ENCODE measurements at places on chromosomes 7 and 10.

- no peak for DNase-seq
These were observed 108.0 kb upstream of the LSM8 start for GRCh38 chr7:118075936-118076335.

GRCh38 chr7:24172856-24173255 lies 111.1 kb upstream of the NPY start:
- no peak for DNase-seq

- peak; percentile 79 for DNase-seq
These were observed 982 bp downstream of the SFXN3 start for GRCh38 chr10:101031796-101032636.

- DNase-seq = no peak
These were observed 102.9 kb downstream of the TAX1BP1 start for GRCh38 chr7:27842851-27843250.

DNA sequence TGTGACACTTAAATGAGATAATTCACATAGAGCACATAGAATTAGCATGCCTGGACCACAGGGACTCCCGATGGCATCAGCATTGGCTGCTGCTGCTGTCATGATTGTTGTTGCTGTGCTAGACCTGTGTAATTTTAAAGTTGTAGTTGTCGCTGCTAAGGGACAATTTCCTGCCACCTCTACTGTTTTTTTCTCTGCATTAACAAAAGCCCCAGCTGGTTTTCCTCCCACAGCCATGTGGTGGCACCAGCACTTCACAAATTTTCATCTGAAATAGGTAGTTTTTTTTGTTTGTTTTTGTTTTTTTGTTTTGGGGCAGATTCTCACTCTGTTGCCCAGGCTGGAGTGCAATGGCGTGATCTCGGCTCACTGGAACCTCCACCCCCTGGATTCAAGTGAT lies 25.4 kb upstream of the PRXL2A start:
- DNase-seq = peak; percentile 34

- DNase-seq = peak; percentile 90
These were observed at the start of gene ZYX for GRCh38 chr7:143380646-143381426. Gene ZYX, plus strand, starts transcription at chr7:143381345. Its CDS starts 227 bp downstream, at chr7:143381572.

- DNase-seq = no peak
These were observed 12.3 kb downstream of the ELN start for GRCh38 chr7:74040101-74040790.

DNA sequence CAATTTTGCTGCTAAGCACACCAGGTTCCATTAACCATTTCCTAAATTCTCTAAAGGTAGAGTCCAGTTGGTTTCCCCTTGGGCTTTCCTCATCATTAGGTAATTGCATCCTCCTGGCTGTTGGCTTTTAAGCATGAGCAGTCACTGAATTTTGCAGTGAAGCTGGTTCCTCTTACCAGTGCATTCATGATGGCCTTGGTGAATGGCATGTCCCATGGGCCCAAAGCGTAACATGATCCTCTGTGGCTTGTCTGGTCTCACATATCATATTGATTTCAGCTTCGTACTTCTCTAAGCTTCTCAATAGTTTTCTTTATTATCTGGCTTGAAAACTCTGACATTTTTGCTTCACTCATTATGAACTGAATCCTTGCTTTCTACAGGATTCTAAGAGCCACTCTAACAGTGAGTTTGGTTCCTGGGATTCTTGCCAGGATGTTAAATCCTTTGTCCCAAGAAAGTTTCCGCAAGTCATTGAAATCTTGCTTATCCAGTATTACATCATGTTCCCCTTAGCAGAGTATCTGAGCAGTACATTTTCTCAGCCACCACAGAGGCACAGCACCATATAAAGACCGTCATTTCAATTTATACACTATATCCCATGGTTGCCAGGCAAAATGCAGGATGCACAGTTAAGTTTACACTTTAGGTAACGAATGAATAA lies 134.2 kb downstream of the PTN start:
- DNase-seq = no peak

GRCh38 chr7:135853499-135853898 lies 104.9 kb upstream of the FAM180A start:
- no peak for DNase-seq

- DNase-seq = no peak
These were observed 166.8 kb downstream of the SORCS1 start for GRCh38 chr10:106997721-106998120.

- DNase-seq = peak; percentile 18
These were observed 30.3 kb upstream of the IL6 start for GRCh38 chr7:22696541-22697228.

DNA sequence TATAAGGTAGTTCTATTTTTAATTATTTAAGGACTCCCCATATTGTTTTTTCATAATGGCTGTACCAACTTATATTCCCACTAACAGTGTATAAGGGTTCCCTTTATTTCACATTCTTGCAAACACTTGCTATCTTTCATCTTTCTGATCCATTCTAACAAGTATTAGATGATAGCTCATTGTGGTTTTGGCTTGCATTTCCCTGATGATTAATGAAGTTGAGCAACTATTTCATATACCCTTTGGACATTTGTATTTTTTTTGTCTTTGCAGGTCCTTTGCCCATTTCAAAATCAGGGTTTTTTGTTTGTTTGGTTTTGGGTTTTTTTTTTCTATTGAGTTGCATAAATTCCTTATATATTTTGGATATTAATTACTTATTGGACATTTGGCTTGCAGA lies 107.2 kb downstream of the EPC1 start:
- DNase-seq = no peak

GRCh38 chr10:13091801-13092200 lies 8.2 kb upstream of the OPTN start:
- DNase-seq = no peak

DNA sequence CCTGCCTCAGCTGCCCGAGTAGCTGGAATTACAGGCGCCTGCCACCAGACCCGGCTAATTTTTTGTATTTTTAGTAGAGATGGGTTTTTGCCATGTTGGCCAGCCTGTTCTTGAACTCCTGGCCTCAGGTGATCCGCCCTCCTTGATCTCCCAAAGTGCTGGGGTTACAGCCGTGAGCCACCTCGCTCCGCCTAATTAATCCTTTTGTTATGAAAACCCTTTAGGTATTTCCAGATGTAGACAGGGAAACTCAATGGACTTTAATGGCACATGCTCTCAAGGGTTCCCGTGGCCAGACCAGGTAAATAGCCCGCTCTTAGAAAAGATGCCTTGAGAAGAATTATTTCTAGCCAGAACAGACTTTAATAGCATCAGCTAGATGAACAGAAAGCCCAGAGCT lies 19.7 kb upstream of the EXOC4 start:
- no peak for DNase-seq

- peak; percentile 91 for DNase-seq
These were observed 3.2 kb downstream of the CDK6 start for GRCh38 chr7:92833024-92833765.

GRCh38 chr7:121914676-121915279 lies 41.8 kb downstream of the PTPRZ1 start:
- no peak for DNase-seq

GRCh38 chr7:10643545-10643944 lies 330.1 kb upstream of the PHF14 start:
- DNase-seq = no peak

DNA sequence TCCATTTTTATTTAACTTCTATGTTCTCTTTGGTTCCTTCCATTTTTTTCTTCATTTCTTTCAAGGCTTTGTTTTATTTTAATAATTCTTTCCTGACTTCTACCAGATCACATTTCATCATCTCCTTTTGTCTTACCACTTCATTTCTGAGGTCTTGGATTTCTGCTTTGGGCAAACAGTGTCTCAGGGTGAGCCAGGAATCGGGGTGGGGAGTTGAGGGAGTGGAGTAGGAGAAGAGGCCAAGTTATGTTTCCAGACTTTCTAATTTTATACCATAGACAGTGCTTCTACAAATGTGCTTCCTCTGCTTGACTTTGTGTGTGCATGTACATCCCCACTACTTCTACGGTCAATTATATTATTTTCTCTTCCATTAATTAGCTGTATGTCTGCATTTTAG lies 112.1 kb downstream of the PRKG1 start:
- no peak for DNase-seq

DNA sequence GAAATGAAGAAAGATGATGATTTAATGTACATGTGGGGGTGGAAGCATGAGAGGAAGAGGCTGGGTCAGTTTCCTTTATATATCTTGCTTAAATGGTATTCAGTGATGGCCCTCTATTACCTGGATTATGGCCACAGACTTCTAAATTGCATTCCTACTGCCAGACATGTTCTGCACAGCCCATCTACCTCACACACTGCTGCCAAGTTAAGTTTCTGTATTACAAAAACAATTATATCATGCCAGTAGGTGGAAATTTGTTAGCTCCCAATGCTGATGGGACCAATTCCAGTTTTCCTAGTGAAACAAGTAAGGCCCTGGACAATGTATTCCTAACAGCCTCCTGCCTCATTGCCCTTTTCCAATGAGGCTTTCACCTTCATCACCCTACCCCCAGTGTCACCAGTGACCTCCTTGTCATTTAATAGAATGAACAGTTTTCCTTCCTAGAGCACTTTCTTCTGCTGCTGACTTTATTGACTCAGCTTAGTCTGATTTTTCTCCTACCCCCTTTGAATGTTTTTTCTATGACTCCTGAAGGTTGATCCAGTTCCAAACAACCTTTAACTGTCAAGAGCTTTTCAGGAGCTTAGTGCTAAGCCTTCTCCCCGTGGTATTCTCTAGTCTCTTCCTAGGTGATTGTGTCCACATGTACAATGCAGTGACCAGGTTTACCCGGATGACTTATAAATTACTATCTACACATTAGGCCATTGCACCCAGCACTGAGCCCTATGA lies 316.6 kb upstream of the ANKRD30A start:
- DNase-seq = no peak

DNA sequence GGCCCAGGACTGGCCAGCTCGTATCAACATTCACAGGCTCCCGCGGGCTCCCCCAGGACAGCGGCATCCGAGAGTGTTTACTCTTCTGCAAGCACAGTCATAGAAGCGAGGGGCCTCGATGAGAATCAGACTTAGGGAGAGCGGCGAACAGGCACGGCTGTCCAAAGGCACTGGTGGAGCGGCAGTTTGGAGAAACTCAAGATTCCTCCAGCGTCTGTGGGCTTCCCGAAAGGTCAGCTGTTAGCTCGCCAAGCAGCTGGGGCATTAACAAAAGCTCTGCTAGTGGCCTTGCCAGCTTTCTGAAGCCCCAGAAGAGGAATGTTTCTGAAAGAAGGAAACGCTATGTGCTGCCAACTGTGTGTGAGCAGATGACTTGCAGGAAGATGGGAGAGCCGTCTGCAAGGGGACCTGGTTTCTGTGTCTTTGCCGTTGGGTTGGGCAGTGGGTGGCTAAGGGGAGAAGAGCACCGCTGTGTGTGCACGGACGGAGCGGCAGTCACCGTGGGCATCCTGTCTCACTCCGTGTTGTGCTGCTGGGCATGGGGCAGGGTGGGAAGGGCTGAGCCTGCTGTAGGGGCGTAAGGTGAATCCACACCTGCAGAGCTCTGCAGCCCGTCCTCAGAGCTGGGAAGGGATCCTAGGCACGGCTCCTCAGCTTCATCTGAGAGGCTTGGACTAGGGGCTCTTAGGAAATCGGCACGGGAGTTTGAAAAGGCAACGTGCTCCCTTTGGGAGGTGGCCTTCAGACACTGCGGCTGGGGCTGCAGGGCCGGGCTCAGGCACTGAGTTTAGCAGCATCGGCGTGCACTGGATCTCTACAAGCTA lies 42.1 kb downstream of the AMZ1 start:
- DNase-seq = no peak

GRCh38 chr7:5695727-5696345 lies 85.6 kb downstream of the RNF216 start:
- DNase-seq = no peak

- DNase-seq = no peak
These were observed 26.2 kb downstream of the ADAM22 start for GRCh38 chr7:87960239-87960638.

DNA sequence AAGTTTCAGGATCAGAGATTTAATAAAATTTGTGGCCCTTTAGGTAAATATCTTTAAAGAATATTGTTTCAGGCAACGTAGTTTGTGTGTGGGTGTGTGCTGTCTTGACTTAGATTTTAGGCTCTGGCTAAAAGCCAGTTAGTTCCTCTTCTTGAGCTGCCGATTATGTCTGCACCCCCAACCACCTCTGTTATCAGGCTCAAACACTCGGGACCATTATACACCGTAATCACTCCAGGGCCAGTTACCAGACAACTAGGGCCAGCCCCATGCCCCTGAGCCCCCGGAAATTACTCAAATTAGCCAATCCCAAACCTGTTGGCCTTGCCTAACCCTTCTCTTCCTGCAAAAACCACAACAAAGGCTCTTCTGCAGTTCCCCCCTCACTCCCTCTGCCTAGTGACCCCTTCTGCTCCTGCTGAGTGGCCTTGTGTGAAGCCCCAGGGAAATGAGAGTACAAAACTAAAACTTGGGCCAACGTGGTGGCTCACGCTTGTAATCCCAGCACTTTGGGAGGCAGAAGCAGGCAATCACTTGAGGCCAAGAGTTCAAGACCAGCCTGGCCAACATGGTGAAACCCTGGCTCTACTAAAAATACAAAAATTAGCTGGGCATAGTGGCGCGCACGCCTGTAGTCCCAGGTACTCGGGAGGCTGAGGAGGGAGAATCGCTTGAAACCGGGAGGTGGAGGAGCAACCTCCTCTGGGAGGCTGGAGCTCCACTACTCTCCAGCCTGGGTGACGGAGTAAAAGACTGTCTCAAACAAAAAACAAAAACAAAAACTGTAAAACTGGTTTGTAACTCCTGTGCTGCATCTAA lies 9.2 kb upstream of the HNRNPF start:
- peak; percentile 29 for DNase-seq

- DNase-seq = peak; percentile 4
These were observed 25.7 kb downstream of the SUV39H2 start for GRCh38 chr10:14904316-14904732.

GRCh38 chr10:80908611-80909010 lies 370.9 kb downstream of the SH2D4B start:
- no peak for DNase-seq

- no peak for DNase-seq
These were observed 4.4 kb downstream of the RAB11FIP2 start for GRCh38 chr10:118042336-118042735.

GRCh38 chr7:119842786-119843185 lies 430.2 kb upstream of the KCND2 start:
- no peak for DNase-seq

DNA sequence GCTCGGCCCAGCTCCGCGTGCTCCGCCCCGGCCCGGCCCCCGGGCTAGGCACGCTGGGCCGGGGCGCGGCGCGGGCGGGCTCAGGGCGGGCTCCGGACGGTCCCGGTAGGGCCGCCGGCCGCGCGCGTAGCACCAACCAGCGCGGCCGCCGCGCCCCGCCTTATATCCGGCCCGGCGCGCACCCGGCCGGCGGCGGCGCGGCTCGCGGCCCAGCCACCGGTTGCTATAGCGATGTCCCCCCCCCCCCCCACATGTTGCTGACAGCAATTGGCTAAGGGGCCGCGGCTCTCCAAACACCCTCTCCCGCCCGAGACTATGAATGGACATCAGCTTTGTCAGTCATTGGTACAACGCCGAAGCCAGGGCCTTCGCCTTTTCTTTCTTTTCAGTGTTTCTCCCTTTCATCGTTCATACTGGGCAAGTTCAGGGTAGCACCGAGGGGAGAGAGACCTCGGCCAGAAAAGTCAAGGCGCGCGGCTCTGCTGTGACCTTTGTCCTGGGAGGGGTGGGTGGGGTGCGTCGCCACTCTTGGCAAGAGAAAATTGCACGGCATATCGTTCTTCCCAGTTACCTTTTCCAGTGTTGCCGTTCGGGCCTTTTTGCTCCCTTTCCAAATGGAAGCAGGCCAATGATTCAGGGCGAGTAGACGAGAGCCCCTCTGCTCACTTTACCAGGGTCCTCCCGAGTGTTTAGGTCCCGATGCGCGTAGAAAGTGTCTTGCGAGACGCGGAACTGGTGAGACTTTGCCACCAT lies 354.2 kb downstream of the DNAJB6 start:
- DNase-seq = no peak
